GM13977 (cell line): ENCODE measurements at places on chromosomes 11 and 22.

GRCh38 chr11:18617688-18618341 is 16.3 kb downstream of the SPTY2D1 start:
- DNase-seq, result no peak

- DNase-seq, result no peak
Observed at GRCh38 chr11:103591554-103591953, 444.9 kb upstream of the DDI1 start.

DNA sequence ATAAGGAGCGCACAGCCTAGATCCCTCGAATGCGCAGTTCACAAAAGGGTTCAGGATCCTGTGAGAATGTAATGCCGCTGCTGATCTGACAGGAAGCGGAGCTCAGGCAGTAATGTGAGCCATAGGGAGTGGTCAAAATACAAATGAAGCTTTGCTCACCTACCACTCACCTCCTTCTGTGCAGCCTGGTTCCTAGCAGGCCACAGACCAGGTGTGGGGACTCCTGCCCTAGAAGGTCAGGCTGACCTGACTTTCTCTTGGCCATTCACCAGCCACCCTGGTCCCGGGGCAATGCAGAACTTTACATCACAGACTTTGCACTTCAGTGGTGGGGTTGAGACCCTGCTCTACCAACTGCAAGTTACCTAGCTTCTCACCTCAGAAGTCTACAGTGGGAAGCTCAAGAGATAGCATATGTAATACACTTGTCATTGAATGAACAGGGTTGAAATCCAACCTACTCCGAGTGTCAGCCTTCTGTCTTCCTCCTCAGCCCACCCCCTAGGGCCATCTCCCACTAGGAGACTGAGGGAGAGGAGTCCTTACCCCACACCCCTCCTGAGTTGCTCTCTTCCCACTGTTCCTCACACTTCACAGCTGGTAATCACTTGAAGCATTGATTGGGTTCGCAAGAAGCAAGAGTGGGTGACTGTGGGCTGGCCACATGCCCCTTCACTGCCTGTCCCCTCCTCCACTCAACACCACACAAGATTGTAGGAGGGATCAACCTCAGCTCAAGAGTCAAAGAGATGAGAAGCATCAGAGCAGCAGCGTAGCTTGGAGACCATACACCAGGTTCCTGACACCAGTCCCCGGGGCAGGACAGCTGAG is 2.0 kb upstream of the KCNJ1 start:
- no peak for DNase-seq

DNA sequence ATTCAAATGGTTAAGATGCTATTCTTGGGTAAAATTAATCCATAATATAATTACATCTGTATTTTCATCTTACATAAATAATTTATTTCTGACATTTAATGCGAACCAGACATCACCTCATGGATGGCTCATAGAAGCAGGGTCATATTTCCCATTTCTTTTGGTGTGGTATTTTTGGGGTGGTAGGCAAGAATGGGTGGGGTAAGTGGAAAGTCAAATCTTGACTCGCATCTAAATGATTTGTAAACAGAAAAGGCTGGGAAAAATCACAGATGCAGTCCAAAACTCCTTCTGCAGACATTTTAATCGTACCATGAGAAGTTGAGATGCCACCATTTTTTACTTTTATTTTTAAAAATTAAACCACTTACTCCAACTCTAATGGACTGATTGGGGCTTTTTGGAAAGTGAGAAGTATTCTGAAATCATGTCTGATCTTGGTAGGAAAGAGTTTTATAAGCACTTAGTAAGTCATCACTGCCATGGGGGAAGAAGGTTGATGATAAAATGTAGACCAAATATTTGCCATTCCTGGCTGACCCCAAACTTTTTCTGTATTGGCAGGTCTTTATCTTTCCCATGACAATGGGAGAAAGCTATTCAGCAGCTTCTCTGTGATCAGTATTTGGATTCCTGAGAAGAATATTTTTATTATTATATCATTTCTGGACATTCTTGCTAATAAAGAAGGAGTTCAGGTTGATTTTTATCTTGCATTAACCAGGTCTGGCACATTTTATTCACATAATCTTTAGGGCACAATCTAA is 47.2 kb upstream of the BLID start:
- DNase-seq, result no peak

GRCh38 chr11:971731-972365 is 46.2 kb downstream of the AP2A2 start:
- DNase-seq, result no peak

- peak; percentile 3 for DNase-seq
Observed at GRCh38 chr22:19849835-19850762, 4.6 kb downstream of the GNB1L start.

GRCh38 chr22:20750461-20751184 is 23.3 kb upstream of the SERPIND1 start:
- peak; percentile 70 for DNase-seq

GRCh38 chr22:29152954-29153719 is 52.6 kb upstream of the EMID1 start:
- no peak for DNase-seq

GRCh38 chr11:127790592-127790991 is 790.0 kb upstream of the KIRREL3 start:
- DNase-seq, result no peak

DNA sequence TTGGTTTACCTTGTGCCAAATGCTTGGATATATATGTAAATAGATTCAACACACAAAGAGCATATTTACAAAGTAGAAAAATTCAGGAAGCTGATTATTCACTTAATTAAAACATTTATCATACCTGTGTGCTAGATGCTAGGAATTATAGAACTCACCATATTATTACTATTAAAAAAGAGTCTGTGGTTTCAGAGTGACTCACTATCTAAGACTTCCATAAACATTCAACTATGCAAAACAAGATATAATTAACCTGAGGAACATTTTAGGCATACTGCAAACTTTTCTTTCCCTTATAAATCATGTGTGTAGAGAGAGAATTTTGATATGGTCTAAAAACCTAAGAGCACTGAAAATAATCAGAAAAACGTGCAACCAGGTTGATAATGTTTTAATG is 27.3 kb downstream of the CTSC start:
- no peak for DNase-seq

- no peak for DNase-seq
Observed at GRCh38 chr11:21567645-21568290, 625.1 kb upstream of the ANO5 start.

DNA sequence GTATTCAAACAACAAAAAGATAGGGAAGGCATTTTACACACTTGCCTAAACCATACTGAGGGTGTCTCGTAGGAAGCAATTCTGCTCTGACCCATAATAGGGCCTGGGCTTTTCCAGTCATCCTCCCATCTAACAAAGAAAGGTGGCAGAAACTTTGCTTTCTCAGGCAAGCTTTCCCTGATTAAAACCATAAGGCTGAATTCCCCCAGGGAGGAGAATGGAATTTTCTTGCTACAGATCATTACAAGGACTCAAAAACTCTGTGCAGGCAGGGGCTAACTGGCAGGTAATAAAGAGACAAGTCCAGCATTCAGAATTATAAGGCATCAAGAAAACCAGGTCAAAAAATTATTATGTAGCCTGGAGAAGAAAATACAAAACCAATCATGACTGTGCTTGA is 90.4 kb downstream of the RBFOX2 start:
- DNase-seq, result no peak

GRCh38 chr11:22192289-22192641 is 620 bp upstream of the ANO5 start:
- DNase-seq, result peak; percentile 13

DNA sequence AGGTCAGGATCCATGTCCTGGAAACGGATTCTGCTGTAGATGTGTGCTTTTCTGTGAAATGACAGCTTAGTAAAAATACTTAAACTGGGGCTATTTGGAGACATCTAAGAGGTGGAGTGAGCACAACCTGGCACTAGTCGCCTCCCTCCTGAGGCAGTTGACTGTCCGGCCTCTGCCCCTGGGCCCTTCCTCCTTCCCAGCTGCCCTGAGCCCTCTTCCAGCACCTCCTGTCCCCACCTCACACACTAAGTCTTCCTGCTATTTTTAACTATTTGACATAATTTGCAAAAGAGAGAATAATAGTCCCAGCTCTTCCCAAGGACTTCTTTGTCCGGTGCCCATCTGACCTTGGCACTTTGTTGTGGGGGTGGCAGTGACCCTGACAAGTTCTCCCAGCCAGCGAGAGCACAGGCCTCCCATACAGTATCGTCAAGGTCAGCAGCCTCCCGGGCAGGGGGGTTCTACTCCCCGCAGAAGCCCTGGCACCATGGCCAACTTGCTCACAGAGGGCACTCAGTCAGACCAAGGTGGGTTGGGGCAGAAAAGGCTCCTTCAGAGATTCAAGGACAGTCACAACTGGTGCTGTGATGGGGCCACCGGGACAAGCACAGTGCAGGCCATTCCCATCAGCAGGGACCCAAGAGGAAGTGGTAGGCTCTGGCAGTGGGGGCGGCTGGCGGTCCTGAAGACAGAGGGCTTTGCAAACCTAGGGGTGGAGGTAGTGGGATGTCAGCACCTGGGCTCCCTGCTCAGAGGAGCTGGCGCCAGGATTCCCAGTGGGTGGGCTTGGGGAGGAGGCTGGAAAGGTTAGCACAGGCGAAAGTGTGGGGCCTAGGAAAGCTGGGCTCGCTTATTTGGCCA is 5.5 kb upstream of the NEAT1 start:
- peak; percentile 28 for DNase-seq
